ENCODE measurements at places on chromosomes 3 and 15.

DNA sequence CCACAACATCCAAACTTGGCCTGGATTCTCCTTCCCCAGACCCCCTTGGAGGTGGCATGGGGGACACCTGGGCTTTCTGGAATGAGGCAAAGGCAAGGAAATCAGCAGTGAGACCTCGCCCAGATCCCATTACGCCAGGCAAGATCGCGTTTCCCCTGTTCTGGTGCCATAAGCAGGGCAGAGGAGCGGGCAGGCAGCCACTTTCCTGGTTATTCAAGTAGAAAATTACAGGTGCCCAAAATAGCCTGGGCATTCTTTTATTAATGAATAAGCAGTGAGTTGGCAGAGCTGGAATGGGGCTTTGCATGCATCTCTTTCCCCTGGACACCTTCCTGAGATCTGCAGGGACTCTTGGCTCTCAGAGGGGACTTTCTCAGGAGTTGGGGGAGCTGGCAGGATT is 31.5 kb upstream of the FAM107A start:
- no peak for DNase-seq

DNA sequence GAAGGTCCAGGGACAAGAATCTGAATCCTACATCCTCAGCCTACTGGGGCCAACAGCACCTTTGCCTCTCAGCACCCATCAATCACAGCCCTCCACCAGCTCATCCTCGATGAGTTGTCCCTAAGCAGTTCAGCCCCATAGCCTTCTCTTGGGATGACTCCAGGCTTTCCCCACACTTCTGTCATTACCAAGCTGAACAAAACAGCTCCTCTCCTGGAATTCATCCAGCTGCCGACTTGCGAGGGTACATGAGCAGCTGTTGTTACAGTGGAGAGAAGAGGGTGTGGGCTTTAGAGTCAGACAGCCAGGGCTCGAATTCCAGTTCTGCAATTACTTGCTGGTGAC is 69.0 kb upstream of the THBS1 start:
- no peak for DNase-seq

- DNase-seq: no peak
Measured at GRCh38 chr3:21152555-21152954, 598.5 kb downstream of the ZNF385D start.

DNA sequence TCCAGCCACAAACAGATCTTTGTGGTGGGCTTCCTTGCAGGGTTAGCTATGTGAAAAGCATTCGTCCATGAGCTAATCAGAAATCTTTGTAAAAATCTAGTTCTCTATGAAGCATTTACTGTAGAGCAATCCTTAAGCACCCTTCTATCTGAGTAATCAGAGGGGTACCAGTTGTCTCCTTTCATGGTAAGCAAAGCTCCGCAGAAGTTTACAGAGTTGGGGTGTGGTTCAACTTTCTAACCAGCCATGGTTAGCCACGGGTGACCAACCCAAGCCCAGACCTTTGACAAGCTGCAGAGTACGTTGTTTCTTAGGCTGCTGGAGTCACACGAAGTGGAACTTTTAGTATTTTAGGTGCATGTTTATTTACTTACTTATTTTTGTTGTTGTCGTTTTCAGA is 77.4 kb downstream of the FLNB start:
- no peak for DNase-seq

DNA sequence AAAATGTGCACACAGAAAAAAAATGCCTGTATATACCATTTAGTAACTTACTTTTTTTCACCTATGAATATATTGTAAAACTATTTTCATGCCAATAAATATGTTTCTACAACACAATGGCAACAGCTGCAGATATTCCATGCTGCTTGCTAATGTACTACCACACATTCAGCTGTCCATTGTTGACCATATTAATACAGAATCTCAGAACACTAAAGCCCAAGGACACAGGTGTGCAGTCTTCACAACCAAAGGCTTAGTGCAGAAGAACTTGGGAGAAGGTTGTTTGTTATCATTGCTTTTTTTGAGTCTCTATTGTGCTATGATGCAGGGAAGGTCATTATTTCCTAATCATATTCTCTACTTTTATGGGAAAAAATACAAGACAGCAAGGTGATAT is 79.6 kb downstream of the DIPK2A start:
- no peak for DNase-seq

DNA sequence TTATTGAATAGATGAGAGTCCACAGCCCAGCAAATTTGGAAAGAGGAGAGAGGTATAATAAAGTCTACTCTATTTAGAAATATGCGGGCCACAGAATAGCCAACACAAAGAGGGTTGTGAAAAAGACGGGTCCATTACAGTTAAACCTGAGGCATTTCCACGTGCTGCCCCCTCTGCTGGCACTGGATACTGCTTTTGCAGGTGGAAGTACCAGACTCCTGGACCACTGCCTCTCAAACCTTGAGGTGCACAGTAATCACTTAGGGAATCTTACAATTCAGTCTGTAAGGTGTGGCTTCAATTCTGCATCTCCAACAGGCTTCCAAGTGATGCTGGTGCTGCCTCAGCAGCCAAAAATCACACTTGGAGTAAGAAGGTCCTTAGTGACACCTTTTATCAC is 3.0 kb upstream of the TFDP2 start:
- DNase-seq: no peak

DNA sequence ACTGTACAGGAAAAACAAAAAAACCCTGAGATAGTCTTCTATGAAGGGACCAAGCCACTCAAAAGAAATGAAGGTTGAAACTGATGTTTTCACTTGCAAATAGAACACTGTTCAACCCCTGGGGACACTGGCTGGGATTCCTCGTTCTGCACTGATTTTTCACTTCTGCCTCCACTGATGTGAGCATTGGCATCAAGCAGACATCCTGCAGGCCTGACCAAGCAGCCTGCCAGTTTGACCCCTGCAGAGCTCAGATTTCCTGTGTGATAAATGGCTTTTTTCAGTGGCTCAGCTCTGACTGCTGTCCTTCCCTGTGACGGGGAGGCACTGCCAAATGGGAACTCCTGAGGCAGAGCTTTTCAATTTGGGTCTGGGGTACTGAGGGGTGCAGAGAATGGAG is 50.0 kb downstream of the RASGRP1 start:
- no peak for DNase-seq

DNA sequence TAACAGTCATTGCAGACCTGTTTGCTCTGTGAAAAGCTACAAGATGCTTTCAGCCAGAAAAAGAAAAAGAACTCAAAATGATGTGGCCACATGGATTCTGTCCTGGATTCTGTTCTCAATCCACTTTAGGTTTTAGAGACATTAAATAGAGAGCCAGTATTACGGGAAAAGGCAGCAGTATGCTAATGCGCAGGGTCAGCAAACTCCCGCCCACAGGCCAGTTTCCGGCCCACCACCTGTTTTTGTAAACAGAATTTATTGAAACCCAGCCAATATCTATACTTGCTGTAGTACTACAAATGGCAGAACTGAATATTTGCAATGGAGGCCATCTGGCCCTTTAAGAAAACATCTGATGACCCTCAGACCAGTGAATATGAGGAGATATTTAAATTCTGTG is 416.1 kb downstream of the ERC2 start:
- no peak for DNase-seq

DNA sequence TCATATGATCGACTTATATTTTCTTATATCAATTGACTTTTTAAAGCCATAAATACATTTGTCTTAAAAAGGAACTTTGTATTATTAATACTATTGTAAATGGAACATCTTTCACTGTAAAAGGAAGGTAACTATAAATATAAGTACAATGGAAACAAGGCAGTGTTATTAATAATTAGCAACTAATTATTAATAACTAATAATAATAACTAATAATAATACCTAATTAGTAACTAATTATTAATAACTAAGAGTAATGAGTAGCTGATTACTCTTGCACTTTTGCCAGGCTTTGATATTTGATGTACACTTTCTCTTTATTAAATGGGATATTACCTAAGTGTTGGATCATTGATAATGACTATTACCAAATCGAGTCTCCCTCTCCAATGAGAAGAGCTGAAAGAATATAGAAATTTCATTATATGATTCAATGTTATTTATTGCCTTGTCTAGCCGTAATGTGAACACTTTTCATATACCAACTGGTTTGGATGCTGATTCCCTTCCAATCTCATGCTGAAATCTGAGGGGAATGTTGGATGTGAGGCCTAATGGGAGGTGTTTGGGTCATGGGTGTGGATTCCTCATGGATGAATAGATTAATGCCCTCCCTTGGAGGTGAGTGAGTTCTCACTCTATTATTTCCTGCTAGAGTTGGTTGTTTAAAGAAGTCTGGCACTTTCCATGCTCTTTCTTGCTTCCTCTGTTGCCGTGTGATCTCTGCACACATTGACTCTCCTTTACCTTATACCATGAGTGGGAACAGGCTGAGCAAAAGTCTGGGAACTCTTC is 202.1 kb upstream of the ZBTB20 start:
- DNase-seq: no peak

- no peak for DNase-seq
Measured at GRCh38 chr3:49656541-49657112, 17.5 kb upstream of the APEH start.

- no peak for DNase-seq
Measured at GRCh38 chr3:81197386-81197785, 564.1 kb downstream of the GBE1 start.

DNA sequence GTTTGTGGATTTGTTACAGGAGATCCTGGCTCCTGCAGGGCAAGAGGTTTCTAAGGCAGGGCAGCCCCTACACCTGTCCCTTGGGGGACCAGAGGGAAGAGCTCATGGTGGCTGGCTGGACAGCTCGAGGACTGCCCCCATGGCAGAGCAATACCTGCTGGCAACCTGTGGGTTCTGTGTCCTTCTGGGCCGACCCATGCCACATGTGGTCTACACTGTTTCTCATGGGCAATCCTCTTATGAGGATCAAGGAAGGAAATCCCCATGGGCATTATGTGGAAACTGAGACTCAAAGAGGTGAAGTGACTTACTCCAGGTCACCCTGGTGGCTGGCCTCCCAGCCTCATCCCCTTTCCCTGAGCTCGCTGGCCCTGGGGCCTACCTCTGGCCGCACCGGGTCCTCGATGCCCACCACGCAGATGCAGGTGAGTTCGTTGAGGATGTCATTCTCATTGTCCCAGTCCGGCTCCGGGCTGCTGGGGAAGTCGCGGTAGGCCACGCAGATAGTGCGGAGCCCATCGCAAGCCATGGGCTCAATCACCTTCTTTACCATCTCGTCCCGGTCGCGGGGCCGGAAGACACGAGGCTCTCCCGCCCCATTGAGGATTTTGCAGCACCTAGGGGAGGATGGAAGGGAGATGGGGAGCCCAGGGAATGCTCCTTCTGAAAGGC is 37.5 kb upstream of the SEC13 start:
- DNase-seq: no peak

DNA sequence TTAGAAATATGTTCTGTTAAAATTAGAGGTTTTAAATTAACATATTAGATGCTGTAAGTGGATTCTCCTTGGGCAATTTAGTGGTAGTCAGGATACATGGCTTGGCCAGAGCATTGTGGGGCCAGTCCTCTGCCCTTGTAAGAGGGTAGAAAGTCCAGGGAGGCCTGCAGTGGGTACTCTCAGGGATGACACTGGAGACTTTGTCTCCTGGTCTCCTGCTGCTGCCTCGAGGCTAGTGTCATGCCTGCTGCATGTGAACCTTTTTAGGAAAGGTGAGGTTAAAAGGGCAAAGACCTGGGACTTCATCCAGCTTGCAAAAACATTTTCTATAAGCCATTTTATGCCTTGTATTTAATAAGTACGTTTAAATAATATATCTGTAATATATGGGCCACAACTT is 96.8 kb upstream of the PROK2 start:
- DNase-seq: no peak

DNA sequence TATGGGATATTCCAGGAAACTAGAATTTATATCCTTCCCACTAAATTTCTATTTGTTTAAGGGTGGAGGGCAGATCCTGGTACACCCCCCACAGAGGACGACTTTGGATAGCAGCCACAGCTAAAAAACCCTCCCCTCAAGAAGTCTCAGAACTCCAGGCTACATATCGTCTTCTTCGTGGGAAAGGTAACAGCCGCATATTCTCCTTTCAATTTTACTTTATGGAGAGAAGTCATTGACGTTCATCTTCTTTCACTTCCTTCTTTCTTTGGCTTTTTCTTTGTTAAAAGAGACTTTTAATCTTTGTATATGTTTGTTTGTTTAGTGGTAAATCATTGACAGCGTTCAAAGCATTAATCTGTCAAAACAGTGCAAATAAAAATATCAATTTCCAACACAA is 36.3 kb downstream of the TRIP4 start:
- no peak for DNase-seq

GRCh38 chr3:150061288-150062024 is 90.8 kb upstream of the PFN2 start:
- no peak for DNase-seq

DNA sequence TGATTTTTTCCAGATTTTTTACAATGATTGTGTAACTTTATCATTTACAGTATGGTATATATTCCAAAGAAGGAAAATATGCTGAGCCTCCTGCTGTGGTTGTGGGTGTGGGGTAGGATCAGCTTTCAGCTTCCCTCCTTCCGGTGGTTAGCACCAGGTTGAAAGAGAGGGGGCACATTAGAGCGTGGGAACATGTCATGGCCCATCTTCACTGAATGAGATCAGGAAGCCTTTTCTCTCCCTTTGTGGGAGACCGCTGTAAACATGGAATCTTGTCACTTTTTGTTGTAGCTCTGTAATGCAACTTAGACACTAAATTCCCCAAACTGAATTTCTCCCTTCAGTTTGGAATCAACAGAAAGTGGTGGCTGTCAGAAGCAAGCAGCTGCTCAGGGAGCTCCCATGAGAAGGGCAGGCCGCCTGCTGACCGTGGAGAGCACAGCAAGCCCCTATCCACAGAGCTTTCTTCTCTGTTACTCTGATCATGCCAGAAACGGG is 86.7 kb upstream of the LIMD1 start:
- no peak for DNase-seq

DNA sequence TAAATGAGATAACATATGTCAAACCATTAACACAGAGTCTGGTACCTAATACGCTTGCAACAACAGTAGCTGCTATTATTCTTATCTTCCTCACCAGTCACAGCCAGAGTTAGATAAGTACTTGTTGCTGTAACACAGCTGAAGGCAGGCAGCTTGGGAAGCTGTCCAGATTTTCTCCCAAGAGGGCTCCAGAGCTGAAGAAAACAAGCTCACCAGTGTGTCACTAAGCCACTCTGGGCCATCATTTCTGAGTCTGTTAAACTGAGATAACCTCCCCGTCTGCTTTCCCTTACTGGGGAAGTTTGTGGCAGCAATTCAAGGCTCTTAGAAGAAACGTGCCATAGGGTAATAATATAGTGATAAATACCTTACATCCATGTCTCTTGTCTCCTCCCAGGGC is 226.3 kb downstream of the TAFA4 start:
- DNase-seq: no peak

All from cortex of kidney (tissue), 1 donor.